Epithelial cell of proximal tubule (primary cell): ENCODE measurements at places on chromosomes 12 and 14. TPM values are rescaled to one million over a fixed set of nuclear protein-coding genes. Genes with fewer than 3 reads are reported as not detected.

Gene KCNC2
- not detected in 2 replicates for total RNA-seq

Gene ANO4
- total RNA-seq, result 0.07 and 0.86 TPM in 2 replicates

Gene RNASE3
- not detected in 2 replicates for total RNA-seq

Gene NEK9
- total RNA-seq, result 10.9 and 17.3 TPM in 2 replicates

Gene GLIPR1L1
- not detected in 2 replicates for total RNA-seq

Gene RNASE2
- not detected in 2 replicates for total RNA-seq

Gene REP15
- 3.6 TPM in 1 of 2 replicates, not detected in the other for total RNA-seq

Gene MUCL1
- total RNA-seq, result not detected in 2 replicates

Gene IL26
- not detected in 2 replicates for total RNA-seq

DNA sequence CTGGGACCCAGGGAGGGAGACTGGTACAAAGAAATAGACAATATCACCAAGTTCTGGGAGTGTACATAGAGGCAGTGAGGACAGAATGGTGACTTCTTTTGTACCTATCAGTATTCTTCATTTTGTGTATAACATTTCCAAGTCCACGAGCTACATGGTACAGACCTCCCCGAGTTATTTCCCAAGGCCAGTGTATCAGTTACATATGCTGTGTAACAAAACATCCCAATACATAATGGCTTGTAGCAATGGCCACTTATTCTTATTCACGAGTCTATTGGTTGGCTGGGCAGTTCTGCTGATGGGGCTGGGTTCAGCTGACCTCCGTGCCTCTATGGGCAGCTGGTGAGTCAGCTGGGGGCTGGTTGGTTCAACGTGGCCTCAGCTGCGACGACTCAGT is 98.7 kb upstream of the RFLNA start:
- DNase-seq, result no peak

DNA sequence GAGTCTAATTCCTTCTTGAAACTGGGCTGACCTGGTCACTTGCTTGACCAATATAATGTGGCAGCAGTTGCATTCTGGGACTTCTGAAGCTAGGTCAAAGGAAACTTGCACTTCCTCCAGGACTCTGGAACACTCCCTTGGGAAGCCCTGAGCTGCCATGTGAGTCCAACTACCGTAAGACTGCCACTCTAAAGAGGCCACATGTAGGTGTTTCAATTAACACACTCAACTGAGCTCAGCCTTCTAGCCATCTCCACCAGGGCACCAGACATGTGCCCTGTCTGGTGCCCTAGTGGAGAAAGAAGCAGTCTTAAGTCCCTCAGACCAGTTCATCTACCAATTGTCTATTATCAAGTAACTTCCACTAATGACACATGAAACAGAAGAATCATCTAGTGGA is 6.1 kb upstream of the TEP1 start:
- no peak for DNase-seq

GRCh38 chr12:53950437-53950773 is 4.3 kb upstream of the HOXC12 start:
- no peak for DNase-seq

DNA sequence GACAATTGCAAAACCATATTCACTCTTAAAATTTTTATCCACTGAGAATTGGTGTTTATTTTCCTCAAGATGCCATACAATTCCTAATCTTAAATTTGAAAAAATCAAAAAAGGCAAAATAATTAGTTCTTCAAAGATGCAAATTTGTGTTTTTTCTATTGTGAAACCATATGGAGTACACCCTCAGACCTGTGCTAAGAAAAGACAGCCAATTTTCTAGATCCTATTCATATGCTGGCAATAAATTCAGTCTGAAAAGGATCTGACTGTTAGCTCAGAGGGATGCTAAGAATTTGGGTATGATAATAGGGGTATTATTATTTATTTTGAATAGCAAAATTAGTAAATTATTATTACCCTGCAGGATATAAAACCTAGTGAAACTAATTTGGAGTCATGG is 476.9 kb upstream of the SYT1 start:
- no peak for DNase-seq

DNA sequence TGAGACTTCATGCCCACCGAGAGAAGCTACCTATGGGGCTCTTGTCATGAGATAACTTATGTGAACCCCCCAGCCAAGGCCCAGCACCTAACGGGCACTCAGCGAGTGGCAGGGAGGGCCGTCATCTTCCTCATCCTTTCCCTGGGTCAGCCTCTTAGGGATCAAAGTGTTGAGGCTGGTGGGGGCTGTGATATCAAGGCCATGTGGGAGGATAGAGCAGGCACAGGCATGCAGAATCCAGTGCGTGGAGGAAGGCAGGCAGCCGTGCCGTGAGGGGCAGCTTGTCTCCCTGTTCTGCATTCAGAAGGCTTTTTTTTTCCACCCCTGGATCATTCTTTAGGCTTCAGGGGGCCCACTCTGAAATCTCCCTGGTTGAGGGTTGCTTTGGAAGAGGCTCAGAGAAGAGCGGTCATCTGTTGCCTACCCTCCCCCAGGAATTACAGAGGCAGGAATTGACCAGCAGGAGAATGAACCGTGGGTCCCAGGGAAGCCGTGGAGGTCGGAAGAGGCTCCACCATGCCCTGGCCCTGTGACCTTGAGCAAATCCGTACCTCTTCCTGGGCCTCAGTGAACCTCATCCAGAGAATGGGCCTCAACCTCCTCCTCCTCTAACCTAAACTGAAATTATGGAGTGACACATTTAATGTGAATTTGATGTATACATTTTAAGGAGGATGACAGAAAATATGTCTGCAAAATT is 62.8 kb downstream of the BEGAIN start:
- no peak for DNase-seq

- DNase-seq, result no peak
Measured at GRCh38 chr12:46404225-46404631, 31.7 kb upstream of the SLC38A2 start.

GRCh38 chr14:32421781-32422180 is 92.7 kb downstream of the AKAP6 start:
- no peak for DNase-seq

DNA sequence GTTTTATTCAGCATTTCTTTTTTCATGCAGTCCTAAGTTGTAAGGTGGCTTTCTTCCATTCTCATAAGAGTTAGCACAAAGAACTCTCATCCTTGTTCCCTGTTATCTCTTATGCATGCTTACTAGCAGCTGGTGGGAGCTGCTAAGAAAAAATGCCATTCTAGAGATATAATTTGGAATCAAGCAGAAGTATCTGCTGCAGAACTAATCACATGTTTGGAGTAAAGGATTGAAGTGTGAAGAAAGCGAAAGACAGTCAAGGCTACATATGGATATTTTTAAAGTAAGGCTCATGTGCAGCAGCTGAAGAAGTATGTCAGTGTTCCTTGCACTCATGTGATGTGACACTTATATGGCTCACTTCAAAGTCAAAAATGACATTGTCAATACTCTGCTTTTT is 116.2 kb upstream of the PCED1B start:
- no peak for DNase-seq

DNA sequence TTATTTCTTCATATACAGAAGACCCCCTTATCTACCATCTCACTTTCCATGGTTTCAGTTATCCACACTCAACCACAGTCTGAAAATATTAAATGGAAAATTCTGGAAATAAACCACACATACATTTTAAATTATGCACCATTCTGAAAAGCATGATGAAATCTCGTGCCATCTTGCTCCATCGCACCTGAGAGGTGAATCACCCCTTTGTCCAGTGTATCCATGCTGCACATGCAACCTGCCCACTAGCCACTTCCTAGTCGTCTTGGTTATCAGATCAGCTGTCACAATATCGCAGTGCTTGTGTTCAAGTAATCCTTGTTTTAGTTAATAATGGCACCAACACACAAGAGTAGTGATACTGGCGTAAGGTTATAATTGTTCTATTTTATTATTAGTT is 145.7 kb downstream of the C12orf42 start:
- no peak for DNase-seq
